LHCN-M2 (cell line): ENCODE measurements at places on chromosomes 4 and X. TPM values are rescaled to one million over a fixed set of nuclear protein-coding genes. Genes with fewer than 3 reads are reported as not detected.

The CENPE gene
- 43.9 and 53.7 TPM in 2 replicates for total RNA-seq

The SLC7A11 gene
- total RNA-seq = 5.3 and 6.1 TPM in 2 replicates

DNA sequence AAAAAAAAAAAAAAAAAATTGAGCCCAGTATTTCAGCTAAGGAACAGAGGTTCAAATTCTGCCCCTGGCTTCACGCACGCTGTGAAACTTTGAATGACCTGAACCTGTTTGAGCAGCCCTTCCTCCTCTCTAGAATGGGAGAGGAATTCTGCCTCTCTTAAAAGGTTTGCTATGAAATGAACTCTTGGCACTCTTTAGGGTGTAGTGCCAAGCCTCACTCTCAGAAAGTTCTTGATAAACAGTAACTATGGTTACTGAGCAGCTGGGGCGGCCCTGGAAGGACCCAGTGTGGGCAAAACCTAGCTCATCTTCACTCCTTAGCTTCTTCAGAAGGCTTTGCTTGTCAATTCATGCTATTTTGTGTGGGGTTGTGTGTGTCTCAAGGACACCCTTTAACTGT, 73.7 kb downstream of the GEMIN8 start:
- peak; percentile 29 for DNase-seq

GRCh38 chrX:133670383-133670782, 255.1 kb upstream of the GPC4 start:
- DNase-seq = peak; percentile 14

- no peak for DNase-seq
Observed at GRCh38 chr4:86089781-86090323, 270.0 kb downstream of the MAPK10 start.

DNA sequence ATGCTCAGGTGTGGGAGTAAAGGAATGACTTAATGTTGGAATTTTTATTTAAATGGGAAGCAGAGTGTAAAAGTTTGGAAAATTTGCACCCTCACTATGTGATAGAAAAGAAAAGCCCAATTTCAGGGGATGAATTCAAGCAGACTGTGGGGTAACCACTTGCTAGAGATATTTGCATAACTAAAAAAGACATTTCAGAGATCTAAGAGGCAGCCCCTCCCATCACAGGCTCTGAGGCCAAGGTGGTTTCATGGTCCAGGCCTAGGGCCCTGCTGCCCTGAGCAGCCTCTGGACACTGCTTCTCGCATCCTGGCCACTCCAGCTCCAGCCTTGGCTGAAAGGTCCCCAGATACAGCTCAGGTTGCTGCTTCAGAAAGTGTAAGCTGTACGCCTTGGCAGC, 5.9 kb upstream of the XPNPEP2 start:
- no peak for DNase-seq

DNA sequence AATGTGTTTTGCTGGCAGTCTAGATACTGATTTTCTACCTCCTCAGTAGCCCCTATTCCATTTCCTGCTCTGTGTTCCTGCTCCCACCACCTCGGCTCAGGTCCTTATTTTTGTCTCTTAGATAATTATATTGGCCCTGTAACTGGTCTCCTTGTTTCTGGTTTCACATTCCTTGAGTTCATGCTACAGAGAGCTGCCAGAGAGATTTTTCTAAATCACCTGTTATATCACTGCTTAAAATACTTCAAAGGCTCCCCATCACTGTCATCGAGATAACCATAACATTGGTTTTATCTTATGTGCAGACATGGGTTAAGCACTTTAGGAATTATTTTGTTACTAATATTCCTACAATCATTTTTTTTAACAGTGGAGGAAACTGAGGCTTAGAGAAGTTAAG, 9.6 kb downstream of the SYNPO2 start:
- no peak for DNase-seq
